ENCODE measurements at places on chromosomes 11 and 22. TPM values are rescaled to one million over a fixed set of nuclear protein-coding genes. Genes with fewer than 3 reads are reported as not detected.

DNA sequence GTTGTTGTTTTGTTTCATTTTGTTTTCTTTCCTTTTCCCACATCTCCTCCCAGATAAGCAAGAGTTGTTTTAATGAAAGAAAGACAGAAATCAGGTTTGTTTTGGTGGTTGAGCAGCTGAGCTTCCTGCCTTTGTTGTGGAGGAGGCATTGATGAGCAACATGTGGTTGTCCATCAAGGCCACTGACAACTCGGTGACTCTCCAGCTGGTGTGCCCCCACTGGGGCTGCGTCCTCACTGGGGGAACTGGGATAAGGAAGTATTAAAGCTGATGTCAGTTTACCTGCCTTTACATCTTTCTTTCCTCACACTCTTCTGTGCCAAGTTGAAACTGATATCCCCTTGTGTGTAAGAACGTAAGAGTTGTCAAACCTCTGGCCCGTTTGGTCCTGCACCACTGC is 5.9 kb downstream of the VPS26B start:
- DNase-seq = no peak

DNA sequence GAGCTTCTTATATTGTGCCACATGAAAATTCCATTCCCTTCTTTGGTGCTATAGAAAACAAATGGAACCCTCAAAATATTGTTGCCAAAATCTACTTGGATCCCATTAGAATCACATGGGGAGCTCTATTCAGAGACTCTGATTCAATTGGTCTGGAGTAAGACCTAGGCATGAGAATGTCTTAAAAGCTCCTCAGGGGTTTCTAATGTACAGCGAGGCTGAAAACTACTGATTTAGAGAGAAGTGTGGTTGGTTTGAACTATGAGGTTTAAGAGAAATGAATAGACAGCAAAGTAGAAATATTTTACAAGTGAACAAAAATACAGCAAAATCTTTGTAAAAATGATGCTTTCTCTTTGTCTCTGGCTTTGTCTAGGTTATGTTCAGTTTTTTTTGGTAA is 514.7 kb downstream of the CNTN5 start:
- no peak for DNase-seq

DNA sequence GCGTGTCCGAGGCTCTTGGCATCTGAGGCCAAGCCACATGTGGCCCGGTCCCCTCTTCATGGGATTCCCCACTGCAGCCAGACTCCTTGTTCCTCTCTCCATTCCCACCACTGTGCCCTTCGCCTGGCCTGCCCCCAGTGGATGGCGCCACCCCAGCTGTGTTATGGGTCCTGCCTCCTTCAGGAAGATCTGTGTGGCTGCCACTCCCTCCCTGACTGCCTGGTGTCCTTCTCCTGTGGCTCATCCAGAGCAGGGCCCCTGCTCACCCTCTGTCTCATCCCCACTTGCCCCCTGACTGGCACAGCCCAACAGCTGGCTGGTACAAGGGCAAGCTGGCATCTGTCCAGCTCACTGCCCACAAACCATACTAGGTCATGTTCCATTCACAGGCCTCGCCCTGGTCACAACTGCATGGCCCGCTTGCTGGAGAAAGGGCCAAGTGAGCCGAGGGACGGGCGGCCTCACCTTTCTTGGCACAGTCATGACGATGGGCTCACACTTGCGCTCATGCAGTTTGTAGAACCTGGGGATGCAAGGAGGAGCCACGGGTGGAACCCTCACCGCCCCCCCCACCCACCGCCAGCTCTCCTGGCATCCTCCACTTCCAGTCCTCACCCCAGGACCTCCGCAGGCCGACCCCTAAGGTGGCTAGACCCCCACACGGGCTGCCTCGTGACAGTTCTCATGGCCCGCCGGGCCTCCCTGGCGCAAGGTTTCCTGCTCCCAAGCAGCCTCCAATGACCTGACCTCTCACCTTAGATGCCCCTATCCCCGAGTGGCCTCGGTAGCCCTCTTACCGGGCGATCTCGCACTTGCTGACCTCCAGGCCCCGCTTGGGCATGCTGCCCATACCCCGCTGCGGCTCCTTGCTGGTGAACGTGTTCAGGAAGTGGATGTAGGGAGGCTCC is 2.1 kb upstream of the PTPRCAP start:
- DNase-seq = no peak

Gene RRAS2
- total RNA-seq = 75.4 TPM

Gene DDI1
- total RNA-seq = not detected

Gene RCOR2
- 0.40 TPM for total RNA-seq
